ENCODE measurements at places on chromosomes 16 and 17.

DNA sequence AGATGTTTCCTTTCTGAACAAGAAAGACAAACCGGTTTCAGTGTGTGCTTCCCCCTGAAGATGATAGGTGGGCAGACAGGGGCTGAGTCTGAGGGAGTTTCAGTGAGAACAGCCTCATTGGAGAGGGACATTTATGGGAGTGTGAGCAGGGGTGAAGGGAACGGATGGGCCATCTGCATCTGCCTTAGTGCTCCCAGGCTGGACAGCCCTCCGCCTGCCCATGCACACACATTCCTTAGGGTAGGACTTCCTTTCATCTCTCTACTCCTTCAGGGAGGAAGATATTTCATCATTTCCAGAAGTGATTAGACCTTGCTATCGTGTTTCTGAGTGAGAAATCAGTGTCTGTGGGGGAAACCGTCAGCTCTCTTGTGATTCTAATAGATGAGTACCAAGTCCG is 3.8 kb downstream of the SHISA6 start:
- DNase-seq = no peak

DNA sequence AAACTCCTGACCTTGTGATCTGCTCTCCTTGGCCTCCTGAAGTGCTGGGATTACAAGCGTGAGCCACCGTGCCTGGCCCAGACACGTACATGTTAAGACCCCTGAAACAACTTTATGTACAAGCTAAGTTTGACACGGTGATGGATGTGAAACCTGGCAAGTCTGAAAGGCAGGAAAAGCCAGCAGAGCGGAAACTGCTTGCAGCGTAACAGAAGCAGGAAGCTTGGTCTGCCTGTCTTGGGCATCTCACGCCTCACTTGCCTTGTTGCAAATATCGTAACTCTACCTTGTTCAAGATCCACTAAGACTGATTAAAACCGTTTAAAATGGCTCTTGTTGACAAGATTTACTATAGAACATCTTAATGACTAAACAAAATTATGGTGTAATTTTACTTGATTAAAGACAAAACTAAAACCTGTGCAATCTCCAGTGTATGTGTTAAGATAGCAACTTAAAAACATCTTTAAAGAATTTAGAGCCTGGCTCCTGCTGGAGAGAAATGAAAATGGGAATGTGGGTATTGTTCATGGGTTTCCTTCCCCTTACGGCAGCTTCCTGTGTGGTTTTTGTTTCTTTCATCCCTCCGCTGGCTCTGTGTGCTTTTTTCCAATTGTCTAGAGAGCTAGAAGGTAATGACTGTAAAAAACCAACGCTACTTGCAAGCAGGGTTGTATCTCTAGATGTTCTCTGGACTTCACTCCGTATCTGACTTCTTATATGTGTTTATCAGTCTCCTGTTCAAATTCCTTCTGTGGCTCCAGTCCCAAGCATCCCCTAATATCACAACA is 477.6 kb downstream of the XYLT1 start:
- DNase-seq = no peak

DNA sequence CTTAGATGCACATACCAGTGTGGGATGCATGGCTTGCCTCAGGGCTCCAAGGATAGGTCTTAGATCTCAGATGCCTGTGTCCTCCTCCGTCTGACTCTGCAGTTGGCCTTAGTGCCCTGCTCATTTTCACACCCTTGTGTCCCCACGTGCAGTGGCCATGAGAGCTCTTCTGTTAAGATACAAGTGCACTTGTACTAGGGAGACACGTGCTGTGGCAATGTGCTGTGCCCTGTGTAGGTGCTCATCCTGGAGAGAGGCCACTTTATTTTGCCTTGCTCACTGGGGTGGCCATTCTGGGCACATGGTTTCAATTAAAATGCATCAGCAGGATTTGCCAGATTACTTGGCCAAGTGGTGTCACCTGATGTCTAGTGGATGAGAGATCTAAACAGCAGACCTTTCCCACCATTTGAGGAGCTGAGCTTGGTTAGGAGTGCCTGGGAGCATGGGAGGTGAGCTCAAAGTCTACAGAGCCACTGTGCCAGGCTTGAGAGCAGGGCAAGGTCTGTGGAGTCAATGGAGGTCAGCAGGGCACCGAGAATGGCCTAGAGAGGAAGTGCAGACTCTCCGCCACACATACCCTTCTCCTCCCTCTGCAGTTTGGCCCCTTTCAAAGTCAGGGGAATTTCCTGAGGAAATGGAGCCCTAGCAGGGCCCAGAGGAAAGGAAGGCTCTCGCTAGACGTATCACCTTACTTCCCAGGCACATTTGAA is 25.2 kb upstream of the SMPD3 start:
- no peak for DNase-seq

- no peak for DNase-seq
These were observed 56.5 kb upstream of the CIBAR2 start for GRCh38 chr16:85168732-85169256.

- DNase-seq = no peak
These were observed 184.4 kb upstream of the TOX3 start for GRCh38 chr16:52731219-52731875.

- no peak for DNase-seq
These were observed 79.8 kb upstream of the GAS7 start for GRCh38 chr17:10278218-10278617.

- DNase-seq = no peak
These were observed 4.7 kb upstream of the SLC13A2 start for GRCh38 chr17:28468781-28469180.

DNA sequence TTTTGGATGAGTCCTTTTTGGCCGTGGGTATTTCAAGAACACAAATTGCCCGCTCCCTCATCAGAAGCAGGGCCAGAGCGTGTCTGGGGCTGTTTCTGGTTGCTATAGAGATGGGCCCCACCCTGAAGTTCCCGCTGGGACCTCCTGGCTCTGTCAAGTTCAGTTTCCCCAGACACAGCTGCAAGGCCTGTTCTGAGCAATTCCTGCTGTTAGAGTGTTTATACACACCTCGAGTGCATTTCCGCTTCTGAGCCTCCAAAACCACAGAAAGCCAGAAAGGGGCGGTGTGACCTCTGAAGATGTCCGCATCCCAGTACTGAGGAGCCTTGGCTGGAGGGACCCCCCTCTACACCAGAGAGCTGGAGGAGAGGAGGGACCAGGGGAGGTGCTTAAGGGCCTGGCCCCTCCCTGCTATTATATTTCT is 9.3 kb upstream of the WBP2 start:
- DNase-seq = no peak

DNA sequence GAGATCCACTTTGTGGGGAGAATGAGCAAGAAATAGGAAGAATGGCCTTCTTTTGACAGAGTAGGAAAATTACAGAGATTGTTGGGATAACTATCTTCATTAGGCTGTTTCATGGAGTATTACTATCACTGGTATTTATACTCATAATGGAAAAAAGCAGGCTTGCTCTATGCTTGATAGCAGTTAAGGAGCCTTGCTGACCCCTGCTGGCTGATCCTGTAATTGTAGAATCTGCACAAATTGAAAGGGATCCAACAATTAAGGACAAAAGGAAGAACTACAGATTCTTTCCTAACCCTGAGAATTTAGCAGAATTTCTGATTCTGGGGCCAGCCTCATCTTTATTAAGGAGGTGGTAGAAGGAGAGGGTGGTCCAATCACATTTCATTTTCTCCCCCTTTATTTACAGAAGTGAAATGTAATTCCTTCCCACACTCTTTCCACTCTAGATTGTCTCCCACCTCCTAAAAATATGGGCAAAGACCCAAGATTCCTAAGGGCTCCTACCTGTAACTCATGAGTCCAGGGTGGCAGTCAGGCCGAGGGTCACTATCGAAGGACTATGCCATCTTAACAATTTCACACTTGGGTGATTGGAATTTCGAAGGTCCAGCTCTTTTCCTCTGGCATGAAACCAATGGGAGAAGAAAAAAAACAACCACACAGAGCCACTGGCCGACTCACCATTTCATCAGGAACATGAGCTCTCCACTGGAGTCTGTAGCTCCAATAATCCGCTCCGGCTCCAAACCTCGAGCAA is 26.3 kb downstream of the NFE2L1 start:
- no peak for DNase-seq
